Chondrocyte (in vitro differentiated cells): ENCODE measurements at places on chromosomes 13 and 19.

GRCh38 chr19:35144600-35145436, 1.8 kb downstream of the FXYD7 start:
- no peak for DNase-seq

GRCh38 chr19:4539693-4540581, at the start of gene LRG1:
Gene LRG1 (minus strand): TSS chr19:4540036. CDS start chr19:4540013, 23 bp downstream.
- DNase-seq = no peak

- DNase-seq = no peak
Observed at GRCh38 chr19:39141929-39142328, 16.3 kb downstream of the PAK4 start.

GRCh38 chr13:102812611-102813287, 13.8 kb downstream of the BIVM start:
- DNase-seq = no peak

- no peak for DNase-seq
Observed at GRCh38 chr19:8504919-8505318, 2.5 kb upstream of the PRAM1 start.

DNA sequence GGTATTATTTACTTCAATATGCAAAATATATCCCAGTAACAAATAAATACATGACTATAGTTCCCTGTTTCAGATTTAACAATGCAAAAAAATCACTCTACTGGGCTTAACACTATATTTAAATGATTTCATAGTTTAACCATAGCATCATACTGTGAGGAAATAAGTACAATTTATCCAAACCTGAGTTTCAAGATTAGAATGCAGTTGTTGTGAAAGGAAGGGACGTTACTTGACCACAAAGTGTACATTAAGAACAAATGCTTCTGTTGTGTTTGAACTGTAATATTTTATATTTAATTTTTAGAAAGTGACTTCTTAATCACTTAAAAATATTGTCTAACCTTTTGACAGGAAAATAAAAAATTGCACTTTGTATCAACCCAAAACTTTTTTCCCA, 1747.9 kb upstream of the SPRY2 start:
- no peak for DNase-seq

DNA sequence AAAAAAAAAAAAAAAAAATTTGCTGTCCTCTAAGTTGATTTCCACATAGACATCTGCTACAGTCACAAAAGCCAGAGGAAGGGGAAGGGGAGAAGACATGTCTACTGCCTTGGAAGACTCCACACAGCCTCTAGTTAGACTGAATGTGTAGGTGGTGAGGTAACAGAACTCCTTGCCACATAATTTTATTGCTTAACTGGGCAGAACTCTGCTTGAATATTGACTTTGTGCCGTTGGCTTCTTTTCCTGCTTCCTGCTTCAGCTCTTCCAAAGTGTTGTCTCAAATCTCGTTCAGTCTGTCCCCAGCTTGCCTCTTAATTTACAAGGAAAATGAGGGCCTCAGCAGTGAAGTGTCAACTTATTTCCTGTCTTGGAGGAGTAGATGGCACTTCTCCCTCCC, 37.1 kb downstream of the ESD start:
- no peak for DNase-seq

DNA sequence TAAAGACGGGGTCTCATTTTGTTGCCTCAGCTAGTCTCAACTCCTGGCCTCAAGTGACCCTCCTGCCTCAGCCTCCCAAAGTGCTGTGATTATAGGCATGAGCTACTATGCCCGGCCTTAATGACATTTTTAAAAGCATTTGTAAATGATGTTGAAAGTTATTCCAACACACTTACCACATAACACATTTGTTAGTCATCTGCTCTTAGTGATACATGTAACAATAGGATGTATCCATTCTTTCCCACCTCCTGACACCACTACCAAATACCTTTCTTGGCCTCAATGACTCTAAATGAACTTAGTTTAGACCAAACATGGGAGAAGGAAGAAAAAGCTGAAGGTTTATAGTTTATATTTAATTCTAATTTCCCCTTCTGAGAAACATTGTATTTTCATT, 59.8 kb upstream of the MEDAG start:
- no peak for DNase-seq

- no peak for DNase-seq
Observed at GRCh38 chr19:16836115-16837034, 7.2 kb downstream of the SIN3B start.

DNA sequence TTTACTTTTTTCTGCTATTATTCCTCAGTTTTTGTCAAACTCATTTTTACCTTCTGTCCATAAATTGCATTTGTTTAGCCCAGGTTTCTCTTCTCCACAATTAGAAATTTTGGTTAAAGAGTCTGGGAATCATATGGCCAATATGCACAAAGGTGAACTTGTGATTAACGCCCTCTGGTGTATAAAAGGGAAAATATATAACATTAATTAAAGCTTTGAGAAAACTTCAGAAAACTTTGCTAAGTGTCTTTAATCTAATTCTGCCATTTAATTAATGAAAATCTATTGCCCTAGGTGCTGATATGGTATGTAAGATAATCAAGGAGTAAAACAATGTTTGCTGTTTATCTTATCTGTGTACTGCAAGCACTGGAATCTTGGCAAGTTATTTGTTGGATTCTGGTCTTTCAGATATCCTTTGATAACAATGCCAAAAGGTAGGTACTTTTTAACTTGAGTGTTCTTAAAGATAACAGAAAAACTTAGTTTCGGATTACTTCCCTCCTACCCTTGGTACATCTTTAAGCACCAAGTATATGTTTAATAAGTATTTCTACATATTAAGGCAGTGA, 402.6 kb downstream of the SUCLA2 start:
- no peak for DNase-seq
